ENCODE measurements at places on chromosomes 5 and 9. TPM values are rescaled to one million over a fixed set of nuclear protein-coding genes. Genes with fewer than 3 reads are reported as not detected.

The IGFBPL1 gene
- 0.25 TPM for total RNA-seq

The ROPN1L gene
- total RNA-seq: not detected

The AK8 gene
- total RNA-seq: not detected

The LRRC19 gene
- 98.5 TPM for total RNA-seq

The TAL2 gene
- total RNA-seq: not detected

The ARSI gene
- total RNA-seq: 0.64 TPM

The TAF9 gene
- 38.4 TPM for total RNA-seq

The PDCD1LG2 gene
- total RNA-seq: 1.1 TPM

The SLC34A1 gene
- not detected for total RNA-seq

The FOXD4L5 gene
- 0.24 TPM for total RNA-seq

The FOXD4L4 gene
- 0.17 TPM for total RNA-seq
